ENCODE measurements at places on chromosomes 13 and 19. TPM values are rescaled to one million over a fixed set of nuclear protein-coding genes. Genes with fewer than 3 reads are reported as not detected.
A peak's percentile ranks its signal among the peaks of the same experiment; 100 is the strongest.

- no peak for DNase-seq
Observed at GRCh38 chr13:99636306-99636705, 135.0 kb downstream of the TM9SF2 start.

DNA sequence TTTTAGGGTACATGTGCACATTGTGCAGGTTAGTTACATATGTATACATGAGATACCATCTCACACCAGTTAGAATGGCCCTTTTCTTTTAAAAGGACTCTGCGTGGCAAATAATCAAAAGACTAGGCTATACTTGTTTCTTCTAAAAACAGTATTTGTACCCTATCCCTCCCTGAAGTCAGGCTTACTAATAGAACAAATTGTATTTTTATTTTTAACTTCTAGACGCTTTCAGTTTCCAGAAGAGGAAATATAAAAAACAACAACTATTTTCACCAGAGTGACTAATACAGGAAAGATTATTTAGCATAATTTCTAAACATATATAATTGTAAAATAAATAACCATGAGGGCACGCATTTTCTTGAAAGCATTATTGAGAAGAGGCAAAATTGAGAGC is 83.6 kb downstream of the ITGBL1 start:
- no peak for DNase-seq

DNA sequence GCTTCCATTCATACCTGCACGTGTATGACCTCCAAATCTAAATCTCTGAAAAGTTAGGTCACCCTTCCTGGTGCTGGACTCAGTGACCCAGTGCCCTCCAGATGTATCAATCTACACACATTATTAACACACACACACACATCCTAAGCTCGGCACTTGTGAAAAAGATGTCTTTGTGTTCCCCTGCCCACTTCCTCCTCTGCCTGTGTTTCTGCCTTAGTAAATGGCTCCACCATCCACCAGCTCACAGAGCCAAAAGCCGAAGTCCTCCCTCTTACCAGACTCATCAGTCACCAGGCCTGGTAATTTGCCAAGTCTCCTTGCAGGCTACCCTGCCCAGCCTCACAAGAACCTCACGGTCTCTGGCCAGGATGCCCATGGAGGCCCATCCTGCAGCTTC is 131.5 kb downstream of the SHISA2 start:
- no peak for DNase-seq

DNA sequence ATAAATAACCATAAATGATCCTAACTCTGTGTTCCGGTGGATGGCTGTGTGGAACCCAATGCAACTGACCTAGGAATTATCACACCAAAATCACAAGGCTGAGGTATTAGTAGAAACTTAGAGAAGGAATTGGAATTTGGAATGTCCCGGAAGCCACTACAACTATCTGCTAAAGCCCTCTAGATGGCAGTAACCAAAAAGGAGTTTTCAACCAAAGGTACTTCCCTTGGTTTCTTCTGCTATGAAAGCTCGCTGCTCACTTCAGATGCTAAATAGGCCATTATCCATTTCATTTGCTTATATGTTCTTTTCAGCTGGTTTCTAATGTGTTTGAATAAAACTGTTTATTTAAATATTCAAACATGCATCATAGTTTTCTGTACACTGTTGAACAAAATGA is 1589.1 kb upstream of the SPRY2 start:
- DNase-seq, result no peak

GRCh38 chr19:46886546-46887239 is 25.9 kb downstream of the ARHGAP35 start:
- no peak for DNase-seq

- DNase-seq, result no peak
Observed at GRCh38 chr19:9032136-9032631, 22.0 kb upstream of the MUC16 start.

DNA sequence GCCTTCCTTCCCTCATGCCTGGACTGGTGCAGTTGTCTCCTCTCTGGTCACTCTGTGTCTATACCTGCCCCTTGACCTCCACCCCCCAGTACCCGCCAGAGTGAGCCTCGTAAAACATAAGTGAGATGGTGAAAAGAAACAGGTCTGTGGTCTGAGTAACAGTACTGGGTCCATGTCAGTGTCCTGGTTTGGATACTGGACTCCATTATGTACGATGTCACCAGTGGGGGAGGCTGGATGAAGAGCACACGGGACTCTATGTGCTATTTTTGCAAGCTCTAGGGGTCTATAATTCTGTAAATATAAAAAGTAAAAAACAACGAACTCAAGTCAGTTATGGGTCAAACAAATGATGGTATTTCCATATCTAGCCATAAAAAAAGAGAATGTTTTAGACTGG is 14.4 kb downstream of the MYBPC2 start:
- no peak for DNase-seq

GRCh38 chr13:111559612-111560403 is 239.4 kb downstream of the TEX29 start:
- no peak for DNase-seq

- no peak for DNase-seq
Observed at GRCh38 chr13:114005206-114005724, 31.4 kb upstream of the C13orf46 start.

GRCh38 chr19:31356587-31357314 is 7.5 kb upstream of the TSHZ3 start:
- peak; percentile 41 for DNase-seq

- DNase-seq, result no peak
Observed at GRCh38 chr13:50893211-50893852, 16.3 kb upstream of the RNASEH2B start.

DNA sequence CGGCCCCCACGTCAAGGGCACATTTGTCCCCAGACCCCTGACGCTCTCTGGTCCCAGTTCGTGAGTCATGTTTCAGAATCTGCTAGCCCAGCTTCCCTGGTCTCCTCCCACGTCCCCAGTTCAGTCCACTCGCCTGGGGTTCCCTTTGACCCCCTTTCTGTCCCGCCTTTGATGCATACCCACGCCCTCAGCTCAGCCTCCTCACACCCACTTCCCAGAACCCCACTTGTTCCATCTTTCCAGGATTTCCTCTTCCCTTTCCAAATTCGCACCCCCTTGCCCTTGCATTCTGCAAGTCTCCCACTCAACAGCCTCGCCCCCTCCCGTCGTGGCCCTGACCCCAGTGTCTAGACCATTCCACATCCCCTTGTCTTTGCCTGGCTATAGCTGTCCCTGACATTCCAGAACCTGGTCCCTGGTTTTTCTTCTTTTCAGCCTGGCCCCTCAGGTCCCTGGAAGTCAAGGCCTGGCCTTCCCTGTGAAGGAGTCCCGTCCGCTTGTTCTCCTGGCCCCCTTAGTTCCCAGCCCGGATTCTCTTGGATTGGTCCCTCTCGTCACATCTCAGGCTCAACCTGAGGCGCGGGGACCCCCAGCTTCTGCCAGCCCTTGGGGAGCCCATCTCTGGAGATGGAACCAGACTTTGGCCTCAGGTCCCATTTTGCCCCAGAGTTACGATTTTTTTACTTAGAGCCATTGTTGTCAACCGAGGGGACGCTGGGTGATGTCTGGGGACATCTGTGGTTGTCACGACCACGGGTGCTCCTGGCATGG is 1.3 kb downstream of the NCLN start:
- no peak for DNase-seq

DNA sequence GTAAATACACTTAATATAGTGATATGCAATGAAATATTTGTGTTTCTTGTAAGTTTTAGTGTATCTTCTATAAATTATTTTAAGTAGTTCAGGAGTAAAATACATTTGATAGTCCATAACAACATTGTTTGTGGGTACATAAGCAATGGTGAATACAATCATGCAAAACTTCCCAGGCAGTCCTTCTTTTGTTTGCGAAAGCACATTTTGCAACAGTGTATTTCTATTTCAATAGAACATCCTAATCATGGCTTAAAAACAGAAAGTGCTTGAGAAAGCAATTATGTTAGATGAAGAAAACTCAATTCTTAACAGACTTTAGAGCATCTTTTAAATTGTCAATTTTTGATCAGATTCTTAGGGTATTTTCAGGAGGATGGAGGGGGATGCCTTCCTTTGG is 155.6 kb downstream of the POSTN start:
- DNase-seq, result no peak

DNA sequence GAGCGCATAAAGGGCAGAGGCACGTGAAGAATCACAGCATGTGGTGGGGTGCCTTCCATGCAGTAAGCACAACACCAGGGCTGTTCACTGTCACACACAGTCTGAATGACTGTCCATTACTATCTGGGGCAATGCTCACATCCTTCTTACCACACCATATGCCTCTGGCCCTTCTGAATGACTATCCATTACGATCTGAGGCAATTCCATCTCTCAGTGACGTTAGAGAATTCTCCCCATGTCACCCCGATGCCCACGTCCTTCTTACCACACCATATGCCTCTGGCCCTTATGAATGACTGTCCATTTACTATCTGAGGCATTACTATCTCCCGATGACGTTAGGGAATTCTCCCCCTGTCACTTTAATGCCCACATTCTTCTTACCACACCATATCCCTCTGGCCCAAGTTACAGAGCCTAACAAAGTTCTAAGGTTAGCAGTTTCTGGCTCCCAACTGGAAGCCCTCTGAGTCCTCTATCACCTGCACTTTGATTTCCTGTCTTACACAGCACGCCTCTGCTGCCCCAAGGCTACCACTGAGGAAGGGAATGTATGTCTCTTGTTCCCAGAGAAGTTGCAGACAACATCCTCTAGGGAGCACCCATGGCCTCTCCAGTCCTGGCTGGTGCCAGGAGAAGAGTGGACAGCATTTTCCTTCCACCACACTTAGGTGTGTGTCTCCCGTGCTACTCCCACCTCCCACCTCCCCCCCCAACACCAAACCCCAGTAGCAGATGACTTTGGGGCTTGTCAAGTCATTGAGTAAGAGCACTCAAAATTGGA is 154.8 kb downstream of the COG6 start:
- no peak for DNase-seq

GRCh38 chr13:83618966-83619365 is 263.3 kb downstream of the SLITRK1 start:
- DNase-seq, result no peak

DNA sequence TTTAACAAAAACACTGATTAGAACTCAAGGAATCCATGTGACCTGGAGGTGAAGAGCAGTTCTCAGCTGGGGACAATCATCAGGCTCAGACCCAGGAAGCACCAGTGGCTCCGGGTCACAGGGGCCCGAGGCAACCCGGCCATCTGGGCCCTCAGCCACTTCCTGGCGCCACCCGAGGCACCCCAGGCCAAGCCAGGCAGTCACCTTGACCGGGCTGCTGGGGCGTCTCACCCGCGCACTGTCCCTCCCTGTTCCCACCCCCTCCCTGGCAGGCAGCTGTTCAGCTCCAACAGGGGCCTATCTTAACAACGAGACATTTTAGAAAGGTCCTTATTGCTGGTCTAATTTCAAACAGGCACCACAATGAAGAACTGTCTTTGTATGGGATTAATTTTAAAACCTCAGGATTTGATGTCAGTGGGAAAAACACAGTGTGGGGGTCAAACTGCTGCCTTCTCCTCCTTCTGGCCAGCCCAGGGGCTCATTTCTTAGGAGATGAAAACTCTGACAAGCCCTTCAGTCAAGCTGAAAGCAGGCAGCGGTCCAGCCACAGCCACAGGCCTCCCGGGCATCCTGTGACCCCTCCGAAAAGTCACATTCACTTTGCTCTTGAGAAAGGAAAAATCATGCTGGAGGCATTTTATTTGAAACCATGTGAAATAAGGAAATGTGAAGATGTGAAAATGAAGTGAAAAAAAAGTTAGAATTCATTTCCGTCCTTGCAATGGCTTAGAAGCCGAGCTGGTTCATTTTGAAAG is 83.3 kb downstream of the KCTD15 start:
- DNase-seq, result no peak

DNA sequence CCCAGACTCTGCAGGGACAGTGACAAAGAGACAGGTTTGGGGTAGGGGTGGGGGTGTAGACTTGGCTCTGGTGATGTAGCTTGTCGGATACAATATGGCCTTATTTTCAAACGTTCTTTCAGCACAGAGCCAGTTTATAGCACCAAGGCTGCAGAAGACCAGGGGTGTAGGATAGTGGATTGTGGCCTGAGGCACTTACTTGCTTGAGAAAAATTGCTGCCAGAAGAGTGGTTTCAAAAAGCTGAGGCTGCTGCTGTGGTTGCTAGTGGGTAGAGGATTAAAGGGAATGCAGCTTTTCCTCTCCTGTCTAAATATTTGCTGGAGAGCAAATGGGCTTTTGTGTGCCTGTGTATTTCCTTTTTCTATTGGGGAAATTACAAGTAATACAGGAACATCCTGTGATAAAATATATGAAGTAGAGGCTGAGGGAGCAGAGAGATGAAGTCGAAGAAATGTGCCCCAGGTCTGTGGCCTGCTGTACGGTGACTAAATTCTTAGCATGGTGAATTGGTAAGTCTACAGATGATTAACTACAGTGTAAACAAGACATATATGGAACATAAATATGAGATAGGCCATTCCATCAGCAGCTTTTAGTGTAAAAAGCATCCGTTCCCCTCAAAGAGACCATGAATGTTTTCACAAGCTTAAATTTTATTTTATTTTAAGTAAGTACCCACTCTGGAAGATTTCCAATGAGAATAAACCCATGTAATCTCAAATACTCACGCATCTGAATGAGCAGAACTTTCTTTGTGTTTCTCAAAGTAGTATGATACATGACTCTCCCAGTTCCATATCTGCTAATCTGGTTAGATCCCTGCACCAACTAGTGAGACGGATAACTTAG is 112.9 kb downstream of the LRCH1 start:
- no peak for DNase-seq

DNA sequence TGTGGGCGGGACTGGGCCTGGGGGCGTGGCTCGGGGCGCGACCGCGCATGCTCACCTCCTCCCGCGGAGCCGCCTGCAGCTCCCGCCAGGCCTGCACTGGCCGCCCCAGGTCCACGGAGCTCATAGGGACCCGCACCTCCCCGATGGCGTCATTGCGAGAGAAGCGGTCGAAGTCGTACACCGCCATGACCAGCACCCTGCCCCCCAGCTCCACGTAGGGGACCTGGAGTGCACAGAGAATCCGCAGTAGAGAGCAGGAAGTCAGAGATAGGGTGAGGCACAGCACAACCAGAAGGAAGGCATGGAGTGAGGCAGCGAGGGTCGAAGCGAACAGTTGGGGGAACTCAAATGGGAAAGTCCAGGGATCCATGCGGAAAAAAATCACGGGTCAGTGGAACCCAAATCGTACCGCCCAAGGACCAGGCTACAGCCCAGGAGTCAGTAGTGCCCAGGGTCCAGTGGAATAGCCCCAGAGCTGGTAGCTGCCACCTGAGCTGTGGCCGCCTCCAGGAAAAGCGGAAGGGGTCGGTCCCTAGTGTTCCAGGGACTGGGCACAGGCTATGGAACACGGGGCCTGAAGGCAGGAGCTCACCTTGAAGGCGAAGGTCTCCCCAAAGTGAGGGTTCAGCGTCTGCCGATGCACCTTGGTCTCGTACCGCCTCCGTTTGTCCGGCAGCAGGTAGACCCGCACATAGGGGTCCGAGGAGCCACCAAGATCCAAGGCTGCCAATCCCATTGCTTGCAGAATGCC is 4.8 kb downstream of the SYT5 start:
- DNase-seq, result peak; percentile 69

- DNase-seq, result no peak
Observed at GRCh38 chr19:42113641-42114348, 18.5 kb downstream of the POU2F2 start.

GRCh38 chr19:33418461-33418860 is 45.0 kb downstream of the CEBPG start:
- no peak for DNase-seq

SH2D3A gene
- total RNA-seq, result 7.4 TPM

C19orf81 gene
- total RNA-seq, result 5.4 TPM

S1PR2 gene
- 13.7 TPM for total RNA-seq

LYPD3 gene
- 0.71 TPM for total RNA-seq

VAV1 gene
- total RNA-seq, result 4.5 TPM

KL gene
- total RNA-seq, result 0.81 TPM

MYADM gene
- total RNA-seq, result 48.7 TPM

LRFN3 gene
- 31.7 TPM for total RNA-seq

FLT3 gene
- total RNA-seq, result 1.8 TPM

EHD2 gene
- 26.8 TPM for total RNA-seq

RNF225 gene
- not detected for total RNA-seq

SMIM44 gene
- not detected for total RNA-seq

CRLF1 gene
- total RNA-seq, result 5.3 TPM
